Stimulated activated CD8-positive, alpha-beta memory T cell treated with anti-CD3 and anti-CD28 coated beads, Interleukin-15, amount 100 ng/mL, for 48 hours (primary cell): ENCODE measurements at places on chromosomes 5 and 9.

GRCh38 chr5:159021136-159021900 is 78.4 kb downstream of the EBF1 start:
- DNase-seq, result no peak

DNA sequence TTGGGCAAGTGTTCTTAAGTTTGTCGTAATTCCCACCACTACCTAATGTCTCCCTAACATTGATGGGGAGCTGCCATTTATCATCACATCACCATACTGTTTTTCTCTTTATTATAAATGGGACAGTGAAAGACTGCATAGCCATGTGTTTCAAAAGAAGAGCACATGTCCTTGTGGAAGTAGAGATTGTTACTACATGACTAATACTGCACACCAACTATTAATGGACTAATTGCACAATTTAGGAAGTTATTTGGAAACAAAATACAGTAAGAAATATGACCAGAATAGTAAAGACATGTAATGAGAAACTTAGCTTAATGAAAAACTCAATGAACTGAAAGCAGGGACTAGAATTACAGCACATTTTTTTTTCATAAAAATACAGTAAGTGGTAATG is 12.0 kb upstream of the ELOVL7 start:
- DNase-seq, result no peak

GRCh38 chr5:107601076-107601475 is 69.7 kb downstream of the EFNA5 start:
- no peak for DNase-seq

GRCh38 chr5:84549054-84549453 is 164.4 kb upstream of the EDIL3 start:
- no peak for DNase-seq

GRCh38 chr9:120928015-120928482 is 1.5 kb upstream of the TRAF1 start:
- DNase-seq, result no peak

GRCh38 chr5:131968396-131968954 is 23.0 kb upstream of the MEIKIN start:
- no peak for DNase-seq

GRCh38 chr5:173583346-173583745 is 33.1 kb downstream of the BOD1 start:
- DNase-seq, result no peak

GRCh38 chr5:155850370-155850769 is 476.6 kb upstream of the SGCD start:
- DNase-seq, result no peak

DNA sequence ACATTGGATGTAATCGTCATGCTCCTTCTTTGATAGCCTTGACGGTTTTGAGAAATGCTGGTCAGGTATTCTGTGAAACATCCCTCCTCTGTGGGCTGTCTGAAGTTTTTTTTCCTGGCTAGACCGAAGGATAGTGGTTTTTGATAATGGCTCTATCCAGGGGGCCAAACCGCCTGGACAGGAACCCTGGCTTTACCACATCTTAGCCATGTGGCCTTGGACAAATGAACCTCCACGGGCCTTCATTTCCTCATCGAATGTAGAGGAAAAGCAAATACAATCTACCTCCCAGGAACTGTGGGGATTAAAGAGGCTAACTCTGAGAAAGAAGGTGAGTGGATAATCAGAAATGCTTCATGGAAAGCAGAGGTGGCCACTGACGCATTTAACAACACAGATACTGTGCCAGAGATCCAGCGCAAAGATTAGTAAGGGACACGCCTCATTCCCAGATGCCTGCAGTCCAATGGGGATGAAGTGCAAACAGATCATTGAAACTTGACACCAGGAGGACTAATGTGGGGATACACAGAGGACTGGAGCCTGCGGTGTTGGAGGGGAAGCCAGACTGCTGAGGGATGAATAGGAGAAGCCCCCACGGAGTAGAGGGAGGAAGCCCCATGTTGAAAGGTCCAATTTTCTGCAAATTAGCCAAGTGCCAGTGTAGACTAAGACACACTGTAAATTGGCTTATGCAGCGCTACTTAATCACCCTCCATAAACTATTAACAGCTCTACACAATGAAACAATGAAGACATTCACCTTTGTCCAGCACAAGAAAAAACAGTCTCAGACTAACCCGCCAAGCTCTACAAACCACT is 41.6 kb downstream of the MYO10 start:
- no peak for DNase-seq

DNA sequence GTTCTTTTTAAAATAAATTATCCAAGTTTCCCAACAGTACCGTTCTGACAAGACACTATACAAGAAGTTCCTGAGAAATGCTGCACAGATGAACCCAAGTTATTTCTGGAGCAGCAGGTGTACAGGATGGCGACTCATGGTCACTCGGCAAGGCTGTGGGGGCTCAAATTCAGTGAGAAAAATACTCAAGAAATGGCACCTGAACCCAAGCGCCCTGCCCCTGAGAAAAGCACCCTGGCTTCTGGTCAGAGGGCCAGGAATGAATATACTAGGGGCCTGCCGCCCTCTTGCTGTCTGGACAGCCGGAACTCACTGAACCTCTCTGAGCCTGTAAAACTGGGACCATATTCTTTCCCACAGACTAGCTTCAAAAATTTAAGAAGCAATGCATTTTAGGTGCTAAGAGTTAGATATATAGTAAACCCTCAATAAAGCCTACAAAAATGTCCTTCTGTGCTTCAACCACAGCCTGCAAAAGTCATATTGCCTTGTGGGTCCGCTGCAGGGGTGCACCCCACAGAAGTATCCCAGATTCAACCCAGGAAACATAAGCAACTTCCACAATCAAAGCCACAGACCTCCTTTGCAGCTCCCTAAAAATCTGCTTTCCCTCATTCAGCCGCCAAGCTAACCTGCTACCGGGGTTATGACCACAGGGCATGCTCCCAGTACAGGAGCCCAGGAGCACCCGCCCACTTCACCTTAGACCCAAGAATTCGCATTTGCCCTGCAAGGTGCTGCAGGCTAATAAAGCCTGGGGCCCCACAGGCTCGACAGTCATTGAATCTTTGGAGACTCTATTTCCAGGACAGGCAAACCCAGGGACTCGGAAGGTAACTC is 1.4 kb downstream of the RAPGEF1 start:
- DNase-seq, result no peak

GRCh38 chr5:145856285-145856818 is 16.5 kb downstream of the GRXCR2 start:
- no peak for DNase-seq
